ENCODE measurements at places on chromosomes 3 and 15.

DNA sequence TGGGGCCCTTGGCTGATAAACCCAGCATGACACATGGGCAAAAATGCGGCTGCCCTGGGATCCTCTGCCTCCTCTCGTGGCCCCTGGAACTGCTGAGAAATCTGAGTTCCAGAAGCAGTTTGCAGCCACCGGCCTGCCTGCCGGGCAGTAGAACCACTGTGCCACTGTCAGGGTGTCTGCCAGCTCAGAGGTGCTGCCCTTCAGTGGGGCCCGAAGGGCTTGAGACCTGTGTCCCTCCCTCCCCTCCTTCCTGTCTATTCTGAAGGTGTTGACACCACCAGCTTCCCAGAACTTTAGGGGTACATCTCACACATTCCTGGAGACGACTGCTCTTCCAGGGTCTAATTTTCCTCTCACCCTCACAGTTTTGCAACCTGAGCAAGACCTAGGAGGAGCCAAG lies 88.2 kb upstream of the POMGNT2 start:
- no peak for DNase-seq

- peak; percentile 23 for DNase-seq
These were observed 212.2 kb upstream of the LINGO1 start for GRCh38 chr15:77844798-77845446.

DNA sequence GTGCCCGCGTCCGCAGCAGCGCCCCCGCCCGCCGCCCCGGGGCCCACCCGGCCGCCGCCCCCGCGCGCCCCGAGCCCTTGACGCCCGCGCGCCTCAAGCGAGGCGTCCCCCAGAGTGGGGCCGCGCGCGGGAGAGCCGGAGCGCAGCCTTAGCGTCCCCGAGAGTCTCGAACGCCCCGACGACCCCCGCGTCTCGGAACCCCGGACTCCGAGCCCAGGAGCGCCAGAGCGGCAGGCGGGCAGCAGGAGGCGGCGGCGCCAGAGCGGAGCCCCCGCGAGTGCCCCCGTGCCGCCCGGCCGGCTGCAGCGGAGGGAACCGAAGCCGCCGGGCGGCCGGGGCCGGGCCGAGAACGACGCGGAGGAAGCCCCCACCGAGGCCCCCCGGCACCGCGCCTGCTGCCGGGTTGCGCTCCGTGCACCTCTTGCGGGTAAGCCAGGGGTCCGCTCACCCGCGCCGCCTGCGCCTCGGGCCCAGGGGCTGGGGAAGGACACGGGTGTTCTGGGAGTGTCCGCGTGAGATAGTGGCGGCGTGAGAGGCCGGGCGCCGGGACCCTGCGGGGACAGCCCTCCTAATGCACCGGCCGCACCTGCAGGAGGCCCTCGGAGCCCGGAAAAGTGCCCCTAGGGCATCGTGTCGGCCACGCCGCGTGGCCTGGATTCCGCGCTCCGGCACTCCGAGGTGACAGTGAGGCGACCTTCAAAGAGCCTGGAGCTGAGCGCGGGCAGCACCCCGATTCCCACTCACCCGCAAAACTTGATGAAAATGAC lies 52.0 kb upstream of the ULK4 start:
- DNase-seq: peak; percentile 50

DNA sequence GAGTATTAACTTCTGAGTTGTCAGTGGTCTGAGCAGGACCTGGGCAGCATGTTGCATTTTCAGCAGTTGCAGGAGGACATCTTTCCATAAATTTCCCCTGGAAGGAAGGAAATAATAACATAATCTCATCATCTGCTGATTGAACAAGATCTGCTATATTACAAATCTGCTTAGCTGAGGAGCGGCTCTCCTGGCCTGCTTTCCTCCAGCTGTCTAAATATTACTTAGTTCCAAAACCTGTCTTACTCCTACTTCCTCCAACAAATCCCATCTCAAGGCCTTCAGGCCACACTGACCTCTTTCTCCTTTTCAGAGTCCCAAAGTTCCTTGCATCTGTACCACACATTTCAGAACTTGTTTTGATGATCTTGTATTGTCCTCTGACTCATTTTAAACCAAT lies 364.4 kb upstream of the MCTP2 start:
- no peak for DNase-seq

DNA sequence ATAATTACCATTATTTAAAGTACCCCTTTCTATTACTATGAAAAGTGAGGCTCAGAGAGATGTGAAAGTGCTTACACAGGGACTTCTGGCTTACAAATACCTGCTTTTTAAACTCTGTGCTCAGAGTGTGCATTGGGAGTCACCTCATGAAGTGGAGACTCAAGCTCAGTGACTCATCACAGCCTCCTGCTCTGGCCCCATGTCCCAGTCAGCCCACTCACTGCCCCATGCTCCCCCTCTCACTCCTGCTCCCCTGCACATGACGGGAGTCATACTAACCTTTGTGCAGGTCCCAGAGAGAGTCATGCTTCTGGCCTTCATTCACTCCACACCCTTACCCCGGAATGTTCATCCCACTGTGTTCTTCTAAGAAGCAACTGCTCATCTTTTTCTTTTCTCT lies 20.2 kb downstream of the CCR1 start:
- DNase-seq: no peak

DNA sequence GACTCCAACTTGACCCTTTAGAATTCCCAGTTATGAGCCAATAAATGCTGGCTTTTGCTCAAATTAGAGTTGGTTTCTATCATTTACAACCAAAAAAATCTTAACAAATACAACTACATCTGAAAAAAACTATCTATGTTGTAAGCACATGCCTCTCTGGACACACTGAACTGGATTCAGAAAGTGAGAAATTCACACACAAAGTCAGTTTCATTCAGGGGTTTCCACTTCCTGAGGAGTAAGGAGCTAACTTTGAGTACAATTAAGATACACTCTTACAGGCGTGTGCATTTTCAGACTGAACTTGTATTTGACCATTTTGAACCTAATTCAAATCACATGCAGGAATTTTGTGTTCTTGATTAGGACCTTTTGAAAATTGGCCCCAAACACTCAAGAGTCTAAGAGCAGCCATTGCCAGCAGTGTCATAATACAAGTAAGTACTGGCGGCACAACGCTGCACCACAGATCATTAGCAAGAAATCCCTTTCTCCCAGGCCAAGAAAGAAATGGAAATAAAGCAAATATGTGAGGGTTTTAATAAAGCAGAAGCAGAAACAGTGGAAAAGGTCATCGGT lies 31.2 kb downstream of the LINS1 start:
- no peak for DNase-seq

- DNase-seq: no peak
These were observed 289.3 kb downstream of the EPHB1 start for GRCh38 chr3:135084405-135084804.

GRCh38 chr15:78762985-78763795 lies 48.1 kb downstream of the ADAMTS7 start:
- DNase-seq: no peak

- DNase-seq: no peak
These were observed 24.0 kb upstream of the CSTA start for GRCh38 chr3:122301063-122301462.

DNA sequence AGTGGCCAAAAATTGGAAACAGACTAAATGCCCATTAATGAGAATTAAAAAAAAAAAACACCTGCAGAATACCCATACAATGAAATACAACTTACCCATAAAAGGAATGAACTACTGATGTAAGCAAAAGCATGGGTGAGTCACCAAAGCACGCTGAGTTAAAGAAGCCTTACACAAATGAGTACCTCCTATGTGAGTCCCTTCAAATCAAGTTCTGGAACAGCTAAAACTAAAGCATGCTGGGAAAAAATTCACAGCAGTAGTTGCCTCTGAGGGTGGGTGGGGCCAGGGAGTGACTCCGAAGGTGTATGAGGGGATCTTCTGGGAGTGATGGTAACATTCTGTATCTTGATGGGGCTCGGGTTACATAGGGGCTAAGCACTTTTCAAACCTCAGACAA lies 11.4 kb downstream of the MYO5C start:
- DNase-seq: no peak

DNA sequence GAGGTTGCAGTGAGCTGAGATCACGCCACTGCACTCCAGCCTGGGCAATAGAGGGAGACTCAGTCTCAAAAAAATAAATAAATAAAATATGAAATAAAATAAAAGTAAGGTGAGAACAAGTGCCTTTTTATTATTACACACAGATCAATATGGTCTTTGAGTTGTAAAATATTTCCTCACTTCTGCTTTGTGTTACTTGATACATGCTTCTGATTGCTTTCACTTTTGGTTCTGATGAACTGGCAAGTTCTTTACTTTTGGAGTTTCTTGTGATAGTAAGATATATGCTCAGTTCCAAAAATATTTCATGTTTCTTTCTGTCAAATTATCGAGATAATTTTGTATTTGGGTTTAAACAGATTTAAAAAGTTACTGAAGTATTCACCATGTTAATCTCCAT lies 16.6 kb upstream of the GYG1 start:
- no peak for DNase-seq

DNA sequence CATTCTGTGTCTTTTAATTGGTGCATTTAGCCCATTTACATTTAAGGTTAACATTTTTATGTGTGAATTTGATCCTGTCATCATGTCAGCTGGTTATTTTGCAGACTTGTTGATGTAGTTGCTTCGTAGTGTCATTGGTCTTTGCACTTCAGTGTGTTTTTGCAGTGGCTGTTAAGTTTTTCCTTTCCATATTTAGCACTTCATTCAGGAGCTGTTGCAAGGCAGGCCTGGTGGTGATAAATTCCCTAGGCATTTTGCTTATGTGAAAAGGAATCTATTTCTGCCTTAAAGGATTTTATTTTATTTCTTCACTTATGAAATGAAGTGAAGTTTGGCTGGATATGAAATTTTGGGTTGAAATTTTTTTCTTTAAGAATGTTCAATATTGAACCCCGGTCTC lies 70.2 kb upstream of the CD96 start:
- no peak for DNase-seq

GRCh38 chr3:31882895-31883294 lies 98.2 kb downstream of the OSBPL10 start:
- DNase-seq: no peak

- peak; percentile 54 for DNase-seq
These were observed 43.9 kb downstream of the P3H2 start for GRCh38 chr3:190076601-190077394.
